Sciatic nerve (tissue), 2 donors: ENCODE measurements at places on chromosomes 7 and 10.

- no peak for DNase-seq
These were observed 22.3 kb downstream of the CABCOCO1 start for GRCh38 chr10:61684894-61685507.

- no peak for DNase-seq
These were observed 692.0 kb downstream of the PHTF2 start for GRCh38 chr7:78490524-78490923.

DNA sequence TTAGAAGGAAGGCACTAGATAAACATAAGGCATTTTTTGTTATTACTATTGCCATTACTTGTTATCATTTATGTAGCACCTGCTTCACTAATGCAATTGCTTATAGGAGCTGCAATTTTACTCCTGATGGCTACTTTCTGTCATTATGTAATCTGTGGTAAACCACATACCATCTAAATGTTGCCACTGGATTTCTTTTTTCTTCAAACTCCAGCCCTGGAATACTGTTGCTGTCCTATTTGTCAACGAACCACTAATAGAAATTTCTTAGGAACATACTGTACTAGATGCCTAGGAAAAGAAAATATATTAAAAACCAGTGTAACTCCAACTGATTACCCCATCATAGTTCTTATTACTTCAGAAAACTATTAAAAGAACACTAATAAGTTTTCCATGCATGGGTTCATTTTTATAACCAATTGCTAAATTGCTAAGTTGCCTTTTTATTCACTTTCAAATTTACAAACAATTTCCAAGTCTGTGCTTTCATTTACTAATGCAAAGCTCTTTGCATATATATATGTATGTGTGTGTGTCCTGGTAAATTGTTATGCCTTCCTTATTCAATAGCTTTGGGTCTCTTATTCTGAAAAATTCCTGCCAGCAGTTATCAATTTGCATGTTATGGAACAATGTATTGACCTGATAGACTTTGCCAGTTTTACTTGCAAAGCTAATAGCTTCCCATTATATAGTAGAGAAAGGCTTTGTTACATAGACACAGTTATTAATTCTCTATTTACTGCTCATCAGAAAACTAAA lies 287.4 kb downstream of the EXOC4 start:
- no peak for DNase-seq

DNA sequence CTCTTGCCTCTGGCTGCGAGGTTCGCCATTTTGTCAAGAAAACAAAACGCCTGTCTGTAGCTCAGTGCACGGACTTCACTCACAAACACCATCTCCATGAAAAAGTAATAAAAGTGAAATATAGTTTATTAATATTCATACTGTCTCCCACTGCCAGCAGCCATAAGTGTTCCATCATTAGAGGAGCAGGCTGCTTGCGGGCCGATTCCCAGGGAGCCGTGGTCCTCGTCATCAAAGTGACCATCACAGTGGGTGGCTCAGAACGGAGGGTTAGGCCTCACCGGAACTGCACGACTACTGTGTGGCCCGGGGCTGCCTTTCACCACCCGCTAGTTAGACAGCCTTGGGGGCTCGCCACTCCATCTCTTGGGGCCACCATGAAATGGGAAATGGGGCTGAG lies 82.7 kb downstream of the HIPK2 start:
- no peak for DNase-seq

- no peak for DNase-seq
These were observed 78.6 kb downstream of the CHCHD3 start for GRCh38 chr7:133003052-133003910.

DNA sequence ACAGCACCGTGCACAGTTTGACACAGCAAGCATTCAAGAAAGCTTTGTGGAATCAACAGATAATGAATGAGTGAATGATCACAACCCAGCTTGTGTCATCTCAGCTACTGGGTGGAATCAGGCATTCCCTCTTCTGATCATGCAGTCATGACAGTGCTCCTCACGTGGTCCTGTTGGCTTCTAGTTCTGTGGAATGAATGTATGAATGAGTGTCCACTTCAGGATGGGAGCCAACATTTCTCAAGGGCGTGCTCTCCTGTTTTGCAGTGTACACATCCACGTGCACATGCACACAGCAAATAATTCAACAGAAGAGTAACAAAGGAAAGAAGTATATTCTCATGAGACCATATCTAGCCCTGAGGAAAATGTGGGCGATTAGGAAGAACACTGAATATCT lies 133.1 kb upstream of the NPVF start:
- no peak for DNase-seq

DNA sequence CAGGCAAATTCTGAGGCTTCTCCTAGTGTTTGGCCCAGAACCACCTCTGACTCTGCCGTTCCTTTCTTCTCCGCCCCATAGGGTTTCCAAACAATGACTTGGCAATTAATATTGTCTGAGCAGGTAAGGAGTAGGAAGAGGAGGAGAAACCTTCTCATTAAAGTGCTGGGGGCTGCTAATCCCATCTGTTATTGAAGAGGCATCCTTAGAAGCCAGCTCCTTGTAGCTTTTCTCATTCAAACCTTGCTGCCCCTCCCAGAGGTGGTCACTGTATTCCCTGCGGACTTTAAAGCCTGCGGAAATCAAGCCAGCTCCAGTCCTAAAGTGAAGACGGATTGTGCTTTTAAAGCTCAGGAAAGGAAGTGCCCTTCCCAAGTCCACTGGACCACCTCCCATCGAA lies 1.4 kb upstream of the NKX1-2 start:
- no peak for DNase-seq
